ENCODE measurements at places on chromosomes 16 and 17. TPM values are rescaled to one million over a fixed set of nuclear protein-coding genes. Genes with fewer than 3 reads are reported as not detected.

PRR15L gene
- 5.3 TPM for total RNA-seq

PPP1R27 gene
- not detected for total RNA-seq

NPIPA2 gene
- total RNA-seq = 2.6 TPM

PRSS36 gene
- total RNA-seq = 6.8 TPM

SLC16A11 gene
- total RNA-seq = not detected

BCO1 gene
- 1.4 TPM for total RNA-seq

KATNIP gene
- 60.9 TPM for total RNA-seq

KRT31 gene
- total RNA-seq = not detected

B4GALNT2 gene
- not detected for total RNA-seq

KRTAP4-1 gene
- total RNA-seq = not detected

CCL13 gene
- total RNA-seq = not detected

IL34 gene
- total RNA-seq = not detected

PIPOX gene
- total RNA-seq = 2.8 TPM

ADAMTS18 gene
- total RNA-seq = not detected

HBQ1 gene
- not detected for total RNA-seq

KRTAP1-1 gene
- not detected for total RNA-seq

CACNA1H gene
- not detected for total RNA-seq

SP2 gene
- total RNA-seq = 13.5 TPM

FA2H gene
- total RNA-seq = 3.5 TPM

KAT2A gene
- 47.6 TPM for total RNA-seq

MAFG gene
- 85.9 TPM for total RNA-seq

KRTAP2-1 gene
- total RNA-seq = not detected

GUCY2D gene
- 0.79 TPM for total RNA-seq

MFAP4 gene
- not detected for total RNA-seq

AOC2 gene
- 3.7 TPM for total RNA-seq

MT1B gene
- not detected for total RNA-seq

ZNF629 gene
- total RNA-seq = 25.6 TPM

MYH8 gene
- total RNA-seq = not detected

CNGB1 gene
- total RNA-seq = 1.1 TPM

HDAC5 gene
- total RNA-seq = 40.5 TPM

TEKT5 gene
- 1.5 TPM for total RNA-seq

TP53TG3 gene
- not detected for total RNA-seq

IGSF6 gene
- total RNA-seq = not detected

CHD9NB gene
- total RNA-seq = 2.8 TPM

PPY gene
- not detected for total RNA-seq

RPS15A gene
- total RNA-seq = 1,449 TPM

SEC14L1 gene
- total RNA-seq = 83.1 TPM

CACNG3 gene
- not detected for total RNA-seq

SOX8 gene
- not detected for total RNA-seq

DNAI2 gene
- not detected for total RNA-seq

TNFRSF17 gene
- not detected for total RNA-seq

SPECC1 gene
- total RNA-seq = 152 TPM

NAT9 gene
- 37.6 TPM for total RNA-seq

DPEP1 gene
- not detected for total RNA-seq
